ENCODE measurements at places on chromosomes 4 and X. TPM values are rescaled to one million over a fixed set of nuclear protein-coding genes. Genes with fewer than 3 reads are reported as not detected.

The MAGEB2 gene
- total RNA-seq: not detected

The FAM241A gene
- total RNA-seq: 2.0 TPM

The CSAG3 gene
- total RNA-seq: not detected

The NOCT gene
- 11.6 TPM for total RNA-seq

The SPANXA1 gene
- total RNA-seq: not detected

The RHOXF2B gene
- not detected for total RNA-seq

The LNX1 gene
- total RNA-seq: 61.1 TPM

The APBB2 gene
- 83.6 TPM for total RNA-seq

The RASL11B gene
- 21.0 TPM for total RNA-seq

The DIPK2B gene
- total RNA-seq: 14.1 TPM

The NUDT10 gene
- 25.4 TPM for total RNA-seq

The MAGEC1 gene
- 0.21 TPM for total RNA-seq
